Stimulated activated CD8-positive, alpha-beta memory T cell treated with anti-CD3 and anti-CD28 coated beads, Interleukin-2, amount 100 ng/mL, for 1 hour (primary cell): ENCODE measurements at places on chromosomes 16 and 17.

DNA sequence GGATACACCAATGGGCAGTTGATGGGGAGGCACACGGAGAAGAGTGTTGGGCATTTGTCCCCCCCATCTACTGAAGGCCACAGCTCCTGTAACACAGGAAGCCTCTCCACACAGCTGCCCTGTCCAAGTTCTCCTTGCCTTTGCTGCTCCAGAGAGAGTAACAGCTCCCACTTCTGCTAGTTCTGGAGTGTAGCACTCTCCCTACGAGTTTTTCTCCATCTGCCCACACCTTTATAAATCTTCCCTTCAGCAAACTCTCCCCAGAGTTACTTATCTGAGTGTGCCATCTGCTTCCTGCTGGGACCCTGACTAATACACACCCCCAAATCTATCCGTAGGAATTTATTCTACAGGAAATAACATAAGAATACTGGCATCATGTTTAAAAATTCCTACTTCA is 42.6 kb upstream of the ERN1 start:
- no peak for DNase-seq

GRCh38 chr16:88192601-88193000 is 190.2 kb upstream of the ZNF469 start:
- DNase-seq, result no peak

DNA sequence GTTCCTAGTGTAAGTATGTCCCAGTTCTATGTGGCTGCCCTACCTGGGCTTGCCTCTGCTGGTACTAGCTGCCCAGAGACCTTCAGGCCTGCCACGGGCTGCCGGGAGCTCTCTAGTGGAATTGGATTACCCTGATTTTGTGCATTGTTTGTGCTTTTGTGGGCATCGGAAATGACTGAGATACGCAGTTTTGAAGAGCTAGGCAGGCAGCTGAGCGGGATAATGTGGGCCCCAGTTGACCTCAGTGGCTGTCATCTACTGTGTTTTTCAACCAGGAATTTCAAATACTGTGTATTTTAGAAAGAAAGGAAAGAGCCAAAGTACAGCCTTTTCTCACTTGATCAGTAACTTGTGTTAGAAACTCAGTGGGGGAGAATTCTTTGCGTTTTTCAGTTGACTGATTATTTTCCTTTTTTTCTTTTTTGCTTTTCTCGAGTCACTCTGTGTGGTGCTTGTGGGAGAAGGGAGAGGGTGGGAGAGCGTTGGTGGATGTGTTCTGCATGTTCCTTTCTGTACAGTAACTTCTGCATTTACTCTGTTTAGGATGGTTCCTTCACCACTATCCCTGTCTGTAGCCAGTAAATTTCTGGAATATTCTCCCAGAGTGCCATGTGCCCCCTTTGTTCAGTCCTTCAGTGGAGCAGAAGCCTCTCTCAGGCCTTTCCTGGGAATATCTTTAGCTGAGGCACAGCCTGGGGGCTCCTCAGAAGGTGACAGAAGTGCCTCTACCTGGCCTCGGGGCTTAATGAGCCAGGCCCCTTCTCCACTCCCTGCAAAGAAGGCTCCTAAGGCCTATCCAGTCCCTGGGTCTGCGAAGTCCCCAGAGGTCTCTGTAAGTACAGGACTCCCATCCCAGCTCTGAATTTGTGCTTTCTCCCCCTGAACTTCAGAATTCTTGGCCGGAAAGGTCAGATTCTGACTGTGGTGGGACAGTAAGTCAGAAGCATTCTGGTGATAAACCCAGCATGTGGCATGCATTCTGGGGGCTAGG is 15.0 kb upstream of the SLC12A3 start:
- no peak for DNase-seq

- no peak for DNase-seq
These were observed 186.0 kb upstream of the ZNF469 start for GRCh38 chr16:88196471-88197400.

DNA sequence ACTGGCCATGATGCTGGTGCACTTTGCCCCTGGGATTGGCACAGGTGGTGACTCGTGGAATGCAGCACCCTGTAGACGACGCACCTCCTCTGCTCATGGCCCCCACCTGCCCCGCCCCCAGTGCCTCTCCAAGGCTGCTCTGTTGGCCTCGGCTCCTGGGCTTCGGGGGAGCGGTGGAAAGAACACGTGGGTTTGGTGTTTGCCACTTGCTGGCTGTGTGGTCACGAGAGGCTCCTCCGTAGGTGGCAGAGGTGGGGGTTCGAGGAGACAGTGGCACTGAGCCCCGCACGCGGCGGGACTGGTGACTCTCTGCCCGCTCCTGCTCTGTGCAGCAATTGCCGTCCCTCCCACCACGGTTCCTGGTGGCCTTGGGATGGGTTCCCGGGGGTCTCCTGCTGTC is 82.8 kb upstream of the ZNF750 start:
- no peak for DNase-seq

- no peak for DNase-seq
These were observed 1.1 kb upstream of the STAT5B start for GRCh38 chr17:42277342-42277712.

DNA sequence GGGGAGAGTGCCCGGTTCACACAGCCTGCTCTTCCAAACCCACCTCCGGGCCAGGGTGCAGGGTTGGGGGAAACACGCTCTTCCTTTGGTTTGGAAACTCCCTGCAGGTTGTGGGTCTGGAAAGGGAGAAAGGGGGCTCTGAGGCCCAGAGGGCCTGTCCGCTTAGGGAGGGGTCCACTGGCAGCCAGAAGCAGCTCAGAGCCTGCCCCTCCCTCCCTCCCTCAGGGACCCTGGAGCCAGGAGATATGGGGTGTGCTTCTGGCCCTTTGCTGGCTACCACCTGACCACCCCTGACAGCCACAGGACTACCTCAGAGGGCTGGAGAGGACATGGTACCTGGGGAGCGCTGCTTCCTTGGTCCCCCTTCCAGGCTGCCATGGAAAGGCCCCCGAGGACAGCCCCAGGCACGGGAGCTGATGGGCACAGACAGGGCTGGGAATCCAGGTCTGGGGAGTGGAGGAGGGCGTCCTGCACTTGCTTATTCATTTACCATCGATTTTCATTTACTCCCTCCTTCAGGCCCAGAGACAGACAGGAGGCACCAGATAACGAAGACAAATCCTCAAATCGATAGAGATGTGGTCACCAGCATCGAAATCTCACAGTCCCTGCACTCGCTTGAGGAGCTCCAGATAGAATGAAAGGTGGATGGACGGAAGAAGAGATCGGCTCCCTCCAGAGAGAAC is 48.4 kb upstream of the DOC2B start:
- no peak for DNase-seq

DNA sequence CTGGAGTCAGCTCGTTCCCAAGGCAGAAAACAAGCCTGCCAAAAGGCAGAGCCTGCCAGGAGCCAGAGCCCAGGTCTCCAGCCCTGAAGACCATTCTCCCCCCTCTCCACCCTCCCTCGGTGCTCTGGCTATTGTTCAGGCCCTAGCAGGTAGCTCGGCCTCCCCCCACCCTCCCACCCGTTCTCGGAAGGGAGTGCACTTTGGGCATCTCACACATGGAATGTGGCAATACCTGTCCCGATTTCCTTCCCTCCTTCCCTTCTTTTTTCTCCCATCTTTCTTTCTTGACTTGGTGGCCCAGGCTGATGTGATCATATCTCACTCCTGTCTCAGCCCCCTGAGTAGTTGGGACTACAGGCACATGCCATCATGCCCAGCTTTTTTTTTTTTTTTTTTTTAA is 12.4 kb downstream of the CNGB1 start:
- no peak for DNase-seq

- no peak for DNase-seq
These were observed 19.8 kb downstream of the C16orf95 start for GRCh38 chr16:87297407-87297806.

GRCh38 chr17:39903158-39903884 is 15.1 kb downstream of the GSDMB start:
- DNase-seq, result no peak

- no peak for DNase-seq
These were observed 1.6 kb upstream of the CCL13 start for GRCh38 chr17:34354637-34355036.

GRCh38 chr16:1790611-1791255 is 2.8 kb downstream of the IGFALS start:
- no peak for DNase-seq

DNA sequence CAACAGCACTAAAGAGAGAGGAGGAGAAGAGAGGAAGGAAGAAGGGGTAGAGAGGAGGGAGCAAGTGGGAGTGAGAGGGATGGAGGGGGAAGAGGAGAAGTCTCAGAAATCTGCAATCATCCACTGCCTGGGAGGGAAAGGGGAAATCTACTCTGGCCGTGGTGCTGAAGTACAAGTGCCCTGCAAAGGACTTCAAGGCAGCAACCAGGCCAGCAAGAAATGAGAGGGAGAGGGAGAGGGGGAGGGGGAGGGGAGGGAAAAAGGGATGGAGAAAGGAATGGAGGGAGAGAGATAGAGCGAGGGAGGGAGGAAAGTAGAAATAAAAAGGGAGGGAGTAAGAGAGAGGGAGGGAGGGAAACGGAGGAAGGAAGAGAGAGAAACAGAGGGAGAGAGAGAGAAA is 130.8 kb upstream of the EEF2KMT start:
- no peak for DNase-seq

DNA sequence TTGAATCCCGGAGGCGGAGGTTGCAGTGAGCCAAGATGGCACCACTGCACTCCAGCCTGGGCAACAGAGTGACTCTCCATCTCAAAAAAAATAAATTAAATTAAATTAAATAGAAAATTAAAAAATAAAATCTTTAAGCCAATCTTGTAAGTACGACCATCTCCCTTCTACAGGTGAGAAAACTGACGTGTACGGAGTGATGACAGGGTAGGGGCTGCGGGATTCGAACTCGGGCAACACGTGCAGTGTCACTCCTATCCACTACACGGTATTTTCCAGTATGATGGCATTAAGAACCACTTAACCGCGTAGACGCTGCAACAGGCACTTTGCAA is 762 bp downstream of the WDR59 start:
- DNase-seq, result no peak

DNA sequence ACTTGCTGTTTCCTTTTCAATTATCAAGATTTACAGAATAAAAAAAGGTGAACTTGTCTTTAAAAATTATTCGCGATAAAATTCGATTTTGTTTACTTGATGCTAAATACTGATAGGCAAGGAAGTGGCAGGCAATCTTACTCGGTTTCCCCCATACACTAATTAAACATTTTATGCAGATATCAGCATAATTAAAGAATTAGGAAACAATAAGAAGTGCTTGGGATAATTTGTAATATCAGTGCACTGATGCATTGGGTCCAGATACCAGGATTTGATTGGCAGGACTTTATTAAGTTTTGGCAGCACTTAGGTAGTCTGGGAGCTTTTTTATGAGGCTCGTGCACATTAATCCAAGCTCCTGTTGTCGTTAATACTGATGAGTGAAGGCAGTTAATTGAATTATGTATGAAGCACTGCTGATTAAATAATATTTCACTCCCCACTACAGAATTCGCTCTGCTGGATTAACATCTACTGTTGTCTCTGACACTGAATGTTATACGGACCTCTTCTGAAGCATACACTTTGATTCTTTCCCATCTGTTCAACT is 165.6 kb downstream of the CA10 start:
- DNase-seq, result no peak

DNA sequence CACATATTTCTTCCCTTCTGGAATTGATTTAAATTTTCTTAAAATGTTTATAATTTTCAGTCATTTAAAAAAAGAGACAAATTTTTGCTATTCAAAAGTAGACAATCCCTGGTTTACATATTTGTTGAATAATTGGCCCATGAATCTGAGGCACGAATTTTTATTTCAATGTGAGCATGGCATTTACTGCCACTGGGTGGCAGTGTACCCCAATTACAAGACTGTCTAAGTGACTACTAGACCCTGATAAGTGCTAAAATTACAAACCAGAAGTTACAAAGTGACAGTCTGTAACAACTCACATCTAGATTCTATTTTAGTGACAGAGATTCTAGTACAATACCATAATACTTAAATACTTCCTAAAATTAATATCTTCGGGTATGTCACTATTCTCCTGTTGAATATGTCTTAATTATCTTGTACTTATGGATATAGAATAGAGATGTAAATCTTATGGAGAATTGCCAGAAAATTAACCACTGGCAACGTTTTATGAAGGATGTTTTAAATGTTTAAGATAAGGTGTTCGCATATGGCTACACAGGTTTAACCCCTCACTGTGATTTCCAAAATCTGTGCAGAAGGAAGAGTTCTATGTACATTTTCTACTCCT is 235.8 kb downstream of the MAP2K4 start:
- no peak for DNase-seq
